NCI-H524 treated with DMSO at 0.1 percent for 48 hours (cell line): ENCODE measurements at places on chromosomes 12 and 14.

DNA sequence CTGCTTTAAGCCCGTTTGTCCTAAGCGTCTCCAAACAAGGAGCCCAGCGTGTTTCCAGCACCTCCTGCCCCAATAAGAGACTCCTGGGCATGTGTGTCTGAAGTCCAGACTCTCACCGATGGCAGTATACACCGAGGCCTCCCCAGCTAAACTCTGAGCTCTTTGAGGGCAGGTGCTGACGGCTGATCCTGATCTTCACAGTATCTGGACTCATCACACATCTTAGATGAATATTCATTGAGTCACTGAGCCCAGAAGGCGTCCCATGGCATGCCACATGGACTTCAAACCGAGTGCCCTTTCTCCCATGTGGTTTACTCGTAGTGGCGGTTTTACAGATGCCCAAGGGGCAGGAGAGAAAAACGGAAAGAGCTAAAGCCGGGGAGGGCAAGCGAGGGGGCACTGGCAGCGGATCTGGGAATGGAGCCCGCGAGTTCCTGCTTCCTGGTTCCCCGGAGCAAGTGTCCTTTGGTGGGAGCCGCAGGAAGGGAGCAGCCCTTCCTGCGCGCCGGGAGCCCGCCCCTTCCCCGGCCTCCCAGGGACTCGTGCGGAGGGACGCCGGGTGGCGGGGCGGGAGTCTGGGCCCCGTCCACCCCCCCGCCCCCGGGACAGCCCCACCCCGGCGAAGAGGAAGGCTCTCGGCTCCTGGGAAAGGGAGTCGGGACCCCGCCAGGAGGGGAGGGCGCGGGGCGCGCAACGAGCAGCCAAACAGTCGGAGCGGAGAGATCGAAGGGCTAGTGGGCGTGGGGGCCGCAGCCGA lies 585 bp upstream of the TEAD4 start:
- DNase-seq, result no peak

DNA sequence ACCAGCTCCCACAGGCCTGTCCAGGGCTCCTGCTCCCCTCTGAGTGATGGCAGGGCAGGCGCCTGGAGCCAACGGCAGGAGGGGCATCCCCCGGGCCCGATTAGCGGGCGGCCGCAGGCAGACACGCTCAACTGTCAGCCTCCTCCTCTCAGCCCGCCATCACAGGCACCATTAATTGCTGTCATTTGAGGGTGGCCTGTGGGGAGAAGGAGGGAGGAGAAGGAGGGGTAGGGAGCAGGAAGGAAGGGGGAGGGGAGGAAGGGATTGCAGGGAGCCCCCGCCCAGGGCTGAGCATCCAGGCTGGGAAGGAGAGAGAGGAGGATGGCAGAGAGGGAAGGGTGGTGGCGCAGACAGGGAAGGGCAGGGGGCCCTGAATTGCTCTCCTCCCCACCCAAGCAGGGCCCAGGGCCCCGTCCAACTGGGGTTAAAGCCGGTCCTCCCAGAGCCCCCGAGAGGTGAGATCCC lies 36.1 kb downstream of the NCOR2 start:
- DNase-seq, result no peak

- no peak for DNase-seq
Observed at GRCh38 chr14:66477567-66477966, 8.6 kb upstream of the CCDC196 start.

- no peak for DNase-seq
Observed at GRCh38 chr14:77346495-77346894, 25.7 kb downstream of the GSTZ1 start.

GRCh38 chr12:114218136-114218535 lies 187.8 kb downstream of the TBX5 start:
- DNase-seq, result no peak

DNA sequence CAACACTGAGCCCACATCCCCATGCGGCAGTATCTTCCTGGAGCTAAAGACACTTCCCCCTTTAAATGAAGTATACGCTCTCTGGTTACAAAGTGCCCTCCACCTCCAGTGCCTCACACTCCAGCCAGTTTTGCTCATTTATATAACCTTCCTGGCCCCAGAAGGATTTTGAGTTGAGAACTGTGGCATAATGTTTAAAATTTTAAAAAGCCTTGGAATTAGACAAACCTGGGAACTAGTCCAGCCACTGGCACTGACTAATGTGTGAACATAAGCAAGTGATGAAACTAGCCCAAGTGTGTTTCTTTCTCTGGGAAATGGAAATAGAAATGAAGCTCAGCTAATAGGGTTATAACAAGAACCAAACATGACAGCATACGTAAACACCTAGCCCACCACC lies 723.7 kb upstream of the USP15 start:
- DNase-seq, result no peak

GRCh38 chr12:75819512-75819911 lies 212.1 kb downstream of the PHLDA1 start:
- DNase-seq, result no peak

- peak; percentile 25 for DNase-seq
Observed at GRCh38 chr14:23186913-23187654, 3.6 kb upstream of the SLC7A8 start.

DNA sequence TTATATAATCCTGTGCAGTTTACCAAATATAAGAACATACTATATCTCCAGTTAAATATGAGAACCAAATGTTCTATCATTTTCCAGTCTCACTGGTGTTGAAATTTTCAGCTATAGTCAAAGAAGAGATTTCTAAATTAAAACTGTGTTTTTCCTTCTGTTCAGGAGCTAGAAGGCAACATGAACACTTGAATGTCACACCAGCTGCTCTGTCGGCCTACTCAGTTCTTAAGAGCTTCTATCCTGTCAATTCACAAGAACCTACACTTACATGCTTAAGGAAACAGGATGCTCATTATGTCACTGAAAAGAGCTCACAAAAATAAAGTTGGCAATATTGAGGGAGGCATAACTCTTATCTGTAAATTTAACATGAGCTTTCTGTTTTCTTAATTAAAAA lies 43.1 kb downstream of the ATP2B1 start:
- no peak for DNase-seq

- DNase-seq, result no peak
Observed at GRCh38 chr12:94795520-94795919, 145.2 kb upstream of the TMCC3 start.

DNA sequence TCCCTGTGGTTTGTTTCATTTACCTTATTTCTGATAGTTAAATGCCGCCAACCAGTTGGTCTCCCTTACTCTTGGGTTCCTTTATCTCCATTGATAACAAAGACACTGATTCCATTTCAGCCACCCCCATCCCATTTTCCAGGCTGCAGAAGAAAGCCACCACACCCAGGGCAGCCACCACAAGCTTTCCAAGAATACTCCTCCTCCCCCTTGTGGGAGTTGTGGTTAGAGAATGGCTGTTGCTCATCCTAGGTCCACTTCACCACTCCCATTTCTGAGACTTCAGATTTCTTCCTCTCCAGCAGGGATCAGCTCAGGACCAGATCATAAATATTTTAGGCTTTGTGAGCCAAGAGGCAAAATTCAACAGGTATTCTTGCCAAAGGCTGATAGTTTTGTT lies 73.9 kb downstream of the ANO4 start:
- no peak for DNase-seq

- DNase-seq, result no peak
Observed at GRCh38 chr12:88558340-88558867, 21.9 kb downstream of the KITLG start.

- DNase-seq, result no peak
Observed at GRCh38 chr12:86407620-86408208, 151.5 kb upstream of the MGAT4C start.

- no peak for DNase-seq
Observed at GRCh38 chr12:70721656-70722357, 84.6 kb upstream of the PTPRB start.

DNA sequence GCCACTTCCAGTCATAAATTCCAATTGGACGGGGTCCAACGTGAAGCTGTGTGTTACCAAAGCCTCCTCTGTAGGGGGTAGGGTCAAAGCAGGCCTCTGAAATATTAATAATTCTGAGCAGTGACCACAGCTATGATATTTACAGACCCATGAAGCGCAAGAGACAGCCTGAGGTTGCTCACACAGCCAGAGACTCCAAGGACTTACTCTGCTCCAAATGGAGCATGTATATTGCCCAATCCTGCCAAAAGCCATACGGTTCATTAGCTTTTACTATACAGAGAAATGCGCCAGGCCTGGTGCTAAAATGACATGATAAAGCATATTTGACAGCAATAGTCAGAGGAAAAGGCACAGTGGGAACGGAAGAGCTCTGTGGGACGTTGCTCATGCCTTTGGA lies 151.3 kb downstream of the PAH start:
- no peak for DNase-seq

DNA sequence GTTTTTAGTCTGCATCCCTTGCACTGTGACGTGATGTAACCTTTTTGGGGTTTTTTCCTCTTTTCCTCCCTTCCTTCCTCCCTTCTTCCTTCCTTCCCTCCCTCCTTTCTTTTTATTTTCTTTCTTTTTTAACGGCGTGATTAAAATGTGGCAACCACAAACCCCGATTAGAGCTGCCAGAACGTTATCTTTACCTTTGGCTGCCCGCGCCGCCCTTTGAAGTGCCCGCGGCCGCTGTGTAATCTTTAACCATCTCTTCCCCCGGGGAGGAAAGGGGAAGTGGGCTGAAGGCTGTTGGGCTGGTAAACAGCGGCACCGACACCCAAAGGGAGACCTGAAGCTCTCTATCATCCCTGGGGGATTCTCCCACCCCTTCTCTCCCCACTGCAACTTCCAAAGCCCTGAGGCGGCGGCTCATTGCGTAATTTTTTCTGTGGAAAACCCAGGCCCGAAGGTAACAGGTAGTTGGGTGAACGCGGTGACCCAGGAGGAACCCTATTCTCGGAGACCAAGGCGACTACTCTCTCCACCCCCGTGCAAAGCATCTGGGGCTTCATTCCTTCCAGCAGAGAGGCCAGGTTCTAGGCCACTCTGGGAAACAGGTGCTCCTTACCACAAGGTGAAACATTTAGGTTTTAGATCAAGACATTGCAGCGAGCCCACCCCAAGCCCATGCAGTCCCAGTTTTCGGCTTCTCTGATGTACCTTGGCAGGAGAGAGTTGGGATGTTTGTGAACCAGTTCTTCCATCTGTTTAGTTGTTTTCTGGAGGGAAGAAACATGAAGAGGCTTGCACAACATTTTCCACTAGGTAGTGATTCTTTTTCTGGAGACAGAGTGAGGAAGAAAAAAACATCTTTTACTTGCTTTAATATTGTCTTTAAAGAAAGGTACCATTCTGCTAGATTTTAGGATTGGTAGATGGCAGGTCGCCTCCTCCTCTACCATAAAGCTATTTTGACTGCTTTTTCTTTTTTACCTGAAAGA lies 1.5 kb downstream of the LGR5 start:
- DNase-seq, result no peak

- no peak for DNase-seq
Observed at GRCh38 chr12:65184176-65184857, 14.9 kb downstream of the LEMD3 start.

- DNase-seq, result no peak
Observed at GRCh38 chr12:116144384-116144783, 133.1 kb downstream of the MED13L start.

DNA sequence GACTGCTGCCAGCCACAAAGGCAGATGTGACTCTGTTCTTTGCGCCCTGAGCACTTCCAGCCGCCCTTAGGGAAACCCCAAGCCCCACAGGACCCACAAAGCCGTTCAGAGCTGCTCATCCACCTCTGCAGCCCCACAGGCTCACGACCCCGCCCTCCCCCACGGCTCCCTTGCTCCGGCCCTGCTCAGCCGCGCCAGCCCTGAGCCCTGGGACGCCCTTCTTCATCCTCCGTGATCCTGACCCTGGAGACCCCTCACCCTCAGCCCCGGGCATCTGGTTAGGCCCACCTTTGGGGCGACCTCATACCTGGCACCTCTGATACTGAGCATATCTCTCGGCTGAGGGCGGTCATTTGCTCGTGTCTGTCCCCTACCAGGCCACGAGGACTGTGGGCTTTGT lies 125.8 kb upstream of the EVL start:
- no peak for DNase-seq

- DNase-seq, result no peak
Observed at GRCh38 chr14:35347323-35348043, 55.3 kb downstream of the PSMA6 start.

- no peak for DNase-seq
Observed at GRCh38 chr14:105528586-105529318, 2.4 kb downstream of the TMEM121 start.

GRCh38 chr12:120460157-120460556 lies 9.4 kb downstream of the SRSF9 start:
- no peak for DNase-seq

GRCh38 chr12:123058980-123059379 lies 78.5 kb downstream of the ARL6IP4 start:
- no peak for DNase-seq

DNA sequence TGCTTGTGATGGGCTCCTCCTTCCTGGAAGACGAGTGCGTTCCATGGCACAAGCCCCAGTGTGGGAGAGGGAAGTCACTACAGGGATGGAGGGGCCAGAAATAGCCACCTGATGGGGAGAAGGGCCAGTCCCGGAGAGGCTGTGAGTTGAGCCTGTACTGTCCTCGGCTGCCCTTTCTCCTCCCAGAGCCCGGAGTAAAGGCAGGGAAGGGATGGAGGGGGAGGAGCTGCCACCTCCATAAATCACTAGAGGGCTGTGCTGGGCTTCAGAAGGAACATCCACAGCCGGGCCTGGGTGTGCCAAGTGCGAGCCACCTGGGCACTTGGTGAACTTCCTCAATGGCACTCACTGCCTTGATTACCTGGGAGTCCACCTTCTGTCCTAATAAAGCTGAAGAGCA lies 110.1 kb downstream of the RBM19 start:
- no peak for DNase-seq

- no peak for DNase-seq
Observed at GRCh38 chr14:74584951-74585350, 27.1 kb downstream of the LTBP2 start.

- no peak for DNase-seq
Observed at GRCh38 chr12:104480826-104481440, 24.2 kb downstream of the CHST11 start.

- no peak for DNase-seq
Observed at GRCh38 chr12:65259501-65259900, 19.0 kb upstream of the MSRB3 start.

DNA sequence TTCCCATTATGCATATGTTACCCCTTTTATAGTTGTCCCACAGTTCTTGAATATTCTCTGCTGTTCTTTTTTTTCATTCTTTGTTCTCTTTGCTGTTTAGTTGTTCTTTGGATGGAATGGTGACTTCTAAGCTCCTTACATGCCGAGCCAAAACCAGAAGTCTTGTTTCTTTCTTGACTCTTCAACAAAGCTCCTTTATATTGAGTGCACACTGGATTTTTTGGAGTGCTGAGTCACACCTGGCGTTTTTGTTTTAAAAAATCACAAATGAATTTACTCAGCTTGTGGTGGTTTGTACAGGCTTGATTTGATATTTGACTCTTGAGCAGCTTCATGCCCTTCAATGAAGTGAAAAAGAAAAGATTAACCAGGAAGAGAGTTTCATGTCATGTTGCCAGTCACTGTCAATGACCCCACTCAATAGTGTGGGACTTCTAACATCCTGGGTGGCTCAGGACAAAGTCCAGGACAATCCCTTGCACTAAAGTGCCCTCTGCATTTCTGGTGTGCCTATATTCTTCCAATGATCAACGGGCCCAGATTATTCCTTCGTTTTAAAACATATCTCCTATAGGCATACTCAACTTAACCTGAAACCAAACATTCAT lies 112.4 kb upstream of the SLC38A4 start:
- no peak for DNase-seq
